ENCODE measurements at places on chromosomes 16 and 17. TPM values are rescaled to one million over a fixed set of nuclear protein-coding genes. Genes with fewer than 3 reads are reported as not detected.

GRCh38 chr17:9907883-9908648, 3.0 kb upstream of the RCVRN start:
- no peaks in the 10 kb centered on the region for H3K36me3 ChIP-seq
- peaks cover 12% of the 10 kb centered on the region for H3K4me1 ChIP-seq
- no peak for DNase-seq
- H3K27me3 ChIP-seq, result no peaks in the 10 kb centered on the region
- H3K27ac ChIP-seq, result no peak overlapping the region

- H3K27ac ChIP-seq, result no peak overlapping the region
- peak; percentile 13 for DNase-seq
- H3K27me3 ChIP-seq, result peaks cover 71% of the 10 kb centered on the region
- H3K4me3 ChIP-seq, result peak overlapping the region; percentile 65
Measured at GRCh38 chr16:31568577-31569359, 41.1 kb downstream of the AHSP start.

DNA sequence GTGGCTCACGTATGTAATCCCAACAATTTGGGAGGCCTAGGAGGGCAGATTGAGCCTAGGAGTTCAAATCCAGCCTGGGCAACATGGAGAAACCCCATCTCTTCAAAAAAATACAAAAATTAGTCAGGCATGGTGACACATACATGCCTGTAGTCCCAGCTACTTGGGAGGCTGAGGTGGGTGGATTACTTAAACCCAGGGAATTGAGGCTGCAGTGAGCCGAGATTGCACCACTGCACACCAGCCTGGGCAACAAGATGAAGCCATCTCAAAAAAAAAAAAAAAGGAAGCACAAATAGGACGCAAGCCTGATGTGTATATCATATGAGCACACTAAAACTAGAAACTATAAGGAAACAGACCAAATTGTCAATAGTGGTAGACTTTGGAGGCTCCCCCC, 17.1 kb upstream of the FLCN start:
- H3K4me3 ChIP-seq, result no peak overlapping the region
- no peaks in the 10 kb centered on the region for H3K27me3 ChIP-seq
- peaks cover 63% of the 10 kb centered on the region for H3K36me3 ChIP-seq

DNA sequence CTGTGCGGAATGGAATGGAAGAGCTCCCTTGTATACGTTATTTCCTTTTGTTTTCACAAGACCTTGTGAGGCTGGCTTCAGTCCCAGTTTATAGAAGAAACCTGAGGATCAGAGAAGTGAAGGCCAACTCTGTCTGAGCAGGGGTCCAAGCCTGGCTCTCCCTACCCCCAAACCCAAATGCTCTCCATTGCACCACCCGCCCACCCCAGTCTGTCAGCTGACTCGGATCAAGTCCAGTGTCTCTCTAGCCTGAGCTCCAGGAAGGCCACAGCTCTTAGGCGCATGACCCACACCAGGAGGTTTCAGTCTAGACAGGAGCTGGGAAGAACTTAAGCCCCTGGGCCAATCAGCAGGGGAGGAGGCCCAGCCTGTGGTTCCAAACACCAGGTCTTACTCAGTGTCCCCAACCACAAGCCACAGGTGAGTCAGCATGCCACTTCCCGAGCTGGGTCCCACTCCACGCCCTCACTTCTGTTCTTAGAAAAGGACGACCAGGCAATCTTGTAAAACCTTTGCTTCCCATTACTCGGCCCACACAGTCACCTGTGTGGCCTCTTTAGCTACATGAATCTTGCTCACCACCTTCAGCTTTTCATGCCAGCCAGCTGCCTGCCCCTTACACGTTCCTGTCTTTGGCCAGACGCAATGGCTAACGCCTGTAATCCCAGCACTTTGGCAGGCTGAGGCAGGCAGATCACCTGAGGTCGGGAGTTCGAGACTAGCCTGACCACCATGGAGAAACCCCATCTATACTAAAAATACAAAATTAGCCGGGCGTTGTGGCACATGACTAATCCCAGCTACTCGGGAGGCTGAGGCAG, 27.8 kb downstream of the TK2 start:
- no peaks in the 10 kb centered on the region for H3K27me3 ChIP-seq
- H3K27ac ChIP-seq, result 0 out of 2 replicates have a peak overlapping the region, but pooled peaks have one; percentile 12
- peaks cover 4% of the 10 kb centered on the region for H3K4me1 ChIP-seq
- no peak for DNase-seq
- H3K4me3 ChIP-seq, result no peak overlapping the region

DNA sequence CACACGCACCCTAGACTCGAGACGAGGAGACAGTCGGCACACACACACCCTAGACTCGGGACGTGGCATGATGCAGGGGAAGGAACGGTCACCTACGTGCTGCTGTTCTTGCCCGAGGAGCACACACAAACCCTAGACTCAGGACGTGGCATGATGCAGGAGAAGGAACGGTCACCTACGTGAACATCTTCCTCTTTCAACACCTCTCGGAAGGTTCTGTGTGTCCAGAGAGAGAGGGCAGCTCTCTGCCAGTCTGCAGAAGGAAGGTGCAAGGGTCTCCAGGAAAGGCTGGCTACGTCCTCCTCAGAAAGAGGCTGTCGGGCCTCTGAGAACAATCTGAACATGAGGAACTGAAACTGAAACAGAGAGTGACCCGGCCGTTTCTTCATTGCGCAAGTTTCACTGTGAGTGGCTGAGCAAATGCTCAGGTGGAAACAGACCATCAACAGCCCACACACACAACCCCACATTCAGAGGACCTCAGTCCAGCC, 43.4 kb downstream of the ZNF276 start:
- H3K27me3 ChIP-seq, result no peaks in the 10 kb centered on the region
- no peak for DNase-seq
- H3K4me3 ChIP-seq, result no peak overlapping the region
- peaks cover 77% of the 10 kb centered on the region for H3K36me3 ChIP-seq
- no peak overlapping the region for H3K27ac ChIP-seq
- H3K4me1 ChIP-seq, result no peaks in the 10 kb centered on the region

- H3K4me3 ChIP-seq, result no peak overlapping the region
- H3K36me3 ChIP-seq, result peaks cover 55% of the 10 kb centered on the region
- no peaks in the 10 kb centered on the region for H3K27me3 ChIP-seq
- no peak for DNase-seq
- H3K27ac ChIP-seq, result peak overlapping the region; percentile 16
- H3K4me1 ChIP-seq, result peaks cover 15% of the 10 kb centered on the region
Measured at GRCh38 chr16:75624921-75625334, 1.8 kb upstream of the ADAT1 start.

GRCh38 chr17:82110298-82110697, 12.3 kb upstream of the FASN start:
- no peaks in the 10 kb centered on the region for H3K36me3 ChIP-seq
- peaks cover 22% of the 10 kb centered on the region for H3K4me1 ChIP-seq
- peaks cover 65% of the 10 kb centered on the region for H3K27me3 ChIP-seq
- DNase-seq, result no peak

DNA sequence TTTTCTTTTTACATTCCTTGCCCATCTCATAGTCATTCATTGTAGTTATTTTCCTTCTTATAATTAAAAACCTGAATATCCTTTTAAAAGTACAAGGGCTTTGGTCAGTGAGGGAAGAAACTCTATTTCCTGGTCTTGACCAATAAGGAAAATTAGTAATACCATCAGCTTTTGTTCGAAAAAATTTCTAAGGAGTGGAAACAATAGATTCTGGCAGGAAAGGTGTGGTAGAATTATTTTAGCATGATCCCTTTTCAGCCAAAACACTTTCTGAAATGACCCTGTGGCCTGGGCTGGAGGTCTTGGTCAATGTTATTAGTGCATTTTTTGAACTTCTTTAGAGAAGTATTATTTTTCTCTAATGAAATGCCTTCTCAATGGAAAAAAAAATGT, 36.6 kb downstream of the IQCK start:
- H3K36me3 ChIP-seq, result no peaks in the 10 kb centered on the region
- no peak overlapping the region for H3K4me3 ChIP-seq
- no peak overlapping the region for H3K27ac ChIP-seq
- H3K27me3 ChIP-seq, result no peaks in the 10 kb centered on the region
- no peaks in the 10 kb centered on the region for H3K4me1 ChIP-seq

DNA sequence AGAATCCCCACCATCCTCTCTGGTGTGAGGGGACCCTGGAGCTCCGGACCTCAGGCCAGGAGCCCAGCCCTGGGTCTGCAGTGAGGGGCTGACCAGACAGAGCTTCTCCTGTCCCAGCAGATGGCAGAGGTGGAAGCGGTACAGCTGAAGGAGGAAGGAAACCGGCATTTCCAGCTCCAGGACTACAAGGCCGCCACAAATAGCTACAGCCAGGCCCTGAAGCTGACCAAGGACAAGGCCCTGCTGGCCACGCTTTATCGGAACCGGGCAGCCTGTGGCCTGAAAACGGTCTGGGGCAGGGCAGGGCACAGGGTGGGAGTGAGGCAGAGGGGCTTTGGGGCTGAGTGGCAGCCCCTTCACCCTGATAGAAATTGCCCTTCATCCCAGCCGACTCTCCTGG, 527 bp downstream of the UNC45B start:
- peaks cover 2% of the 10 kb centered on the region for H3K27me3 ChIP-seq
- H3K27ac ChIP-seq, result no peak overlapping the region
- peaks cover 16% of the 10 kb centered on the region for H3K4me1 ChIP-seq
- H3K36me3 ChIP-seq, result no peaks in the 10 kb centered on the region

DNA sequence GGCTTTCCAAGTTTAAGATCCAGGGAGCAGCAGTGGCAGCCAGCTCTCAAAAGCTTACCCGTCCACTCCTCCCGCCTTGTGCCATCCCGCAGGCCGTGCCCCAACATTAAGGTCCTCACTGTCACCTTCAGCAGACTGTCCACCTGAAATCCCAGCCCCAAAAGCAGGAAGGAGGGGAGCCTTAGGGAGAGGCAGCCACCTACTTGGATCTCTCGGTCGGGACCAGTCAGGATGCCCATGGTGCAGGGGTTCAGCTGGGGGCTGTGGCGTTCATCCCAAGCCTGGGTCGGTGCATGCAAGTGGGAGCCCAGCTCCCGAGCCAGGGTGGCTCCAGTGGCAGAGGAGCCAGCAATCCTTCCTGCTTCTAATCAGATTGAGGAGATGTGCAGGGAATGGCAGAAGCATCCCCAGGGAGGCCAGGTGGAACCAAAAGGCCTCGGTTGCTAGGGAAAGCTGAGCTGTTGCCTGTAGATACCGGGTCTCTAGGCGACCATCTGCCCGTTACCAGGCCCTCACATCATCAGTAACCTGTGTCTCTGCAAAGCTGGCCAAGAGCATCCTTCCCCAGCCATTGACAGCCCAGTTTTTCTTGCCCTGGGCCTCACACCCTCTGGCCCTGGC, 24.6 kb downstream of the CNGB1 start:
- DNase-seq, result no peak
- H3K36me3 ChIP-seq, result no peaks in the 10 kb centered on the region
- H3K27ac ChIP-seq, result no peak overlapping the region
- no peaks in the 10 kb centered on the region for H3K27me3 ChIP-seq
- no peak overlapping the region for H3K4me3 ChIP-seq
- peaks cover 6% of the 10 kb centered on the region for H3K4me1 ChIP-seq

DNA sequence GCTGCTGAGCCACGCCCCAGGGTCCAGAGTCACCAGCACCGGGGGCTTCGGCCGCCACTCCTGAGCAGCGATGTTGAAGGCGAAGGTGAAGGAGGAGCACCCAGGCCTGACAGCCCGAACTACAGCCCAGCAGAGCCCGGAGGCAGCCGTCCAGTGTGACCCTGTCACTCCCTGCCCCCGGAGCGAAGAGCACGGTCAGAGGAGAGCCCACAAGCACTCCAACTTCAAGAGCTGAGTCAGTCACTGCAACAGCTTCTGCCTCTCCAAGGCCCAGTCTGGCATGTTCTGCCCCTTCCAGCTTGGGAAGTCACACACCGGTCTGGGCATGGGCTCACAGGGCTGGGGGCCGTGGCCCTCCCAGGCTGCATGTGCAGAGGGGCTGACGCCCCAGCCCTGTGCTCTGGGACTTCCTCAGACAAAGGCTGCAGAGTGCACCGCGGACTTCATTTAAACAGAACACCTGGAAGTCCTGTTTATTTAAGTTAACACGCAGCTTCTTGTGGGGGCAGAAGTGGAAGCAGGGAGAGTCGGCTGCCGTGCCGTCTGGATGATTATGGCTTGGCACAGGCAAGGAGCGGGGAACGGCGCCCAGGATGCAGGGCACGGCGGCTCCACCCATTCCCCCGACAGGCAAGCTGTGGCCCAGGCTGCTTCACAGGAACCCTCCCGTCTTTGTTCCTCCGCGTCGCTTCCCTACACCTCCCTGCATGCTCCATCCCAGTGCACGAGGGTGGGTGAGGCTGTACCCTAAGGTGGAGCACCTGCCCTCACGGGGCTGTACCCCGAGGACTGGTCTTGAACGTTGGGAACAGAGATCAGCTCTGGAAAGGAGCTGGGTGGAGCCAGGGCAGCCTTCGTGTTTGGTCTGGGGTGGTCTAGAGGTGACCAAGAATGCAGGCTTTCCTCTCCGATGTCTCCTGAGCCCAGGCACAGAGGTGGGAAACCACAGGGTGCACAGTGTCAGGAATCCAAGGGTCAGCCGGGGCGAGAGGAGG, 68.9 kb upstream of the METRNL start:
- DNase-seq, result no peak
- H3K27me3 ChIP-seq, result no peaks in the 10 kb centered on the region
- H3K36me3 ChIP-seq, result peaks cover 3% of the 10 kb centered on the region
- H3K27ac ChIP-seq, result 0 out of 2 replicates have a peak overlapping the region, but pooled peaks have one; percentile 15
- H3K4me1 ChIP-seq, result peaks cover 13% of the 10 kb centered on the region

GRCh38 chr17:44522883-44523671, 19.9 kb upstream of the GPATCH8 start:
- no peak overlapping the region for H3K4me3 ChIP-seq
- peaks cover 15% of the 10 kb centered on the region for H3K36me3 ChIP-seq
- peak; percentile 91 for DNase-seq
- H3K27ac ChIP-seq, result no peak overlapping the region

GRCh38 chr16:97822-98221, 19.8 kb downstream of the MPG start:
- H3K27me3 ChIP-seq, result no peaks in the 10 kb centered on the region
- H3K4me1 ChIP-seq, result no peaks in the 10 kb centered on the region
- no peak overlapping the region for H3K4me3 ChIP-seq
- no peak for DNase-seq
- H3K27ac ChIP-seq, result peak overlapping the region; percentile 65
- no peaks in the 10 kb centered on the region for H3K36me3 ChIP-seq

GRCh38 chr16:17365591-17366298, 105.0 kb downstream of the XYLT1 start:
- DNase-seq, result no peak

DNA sequence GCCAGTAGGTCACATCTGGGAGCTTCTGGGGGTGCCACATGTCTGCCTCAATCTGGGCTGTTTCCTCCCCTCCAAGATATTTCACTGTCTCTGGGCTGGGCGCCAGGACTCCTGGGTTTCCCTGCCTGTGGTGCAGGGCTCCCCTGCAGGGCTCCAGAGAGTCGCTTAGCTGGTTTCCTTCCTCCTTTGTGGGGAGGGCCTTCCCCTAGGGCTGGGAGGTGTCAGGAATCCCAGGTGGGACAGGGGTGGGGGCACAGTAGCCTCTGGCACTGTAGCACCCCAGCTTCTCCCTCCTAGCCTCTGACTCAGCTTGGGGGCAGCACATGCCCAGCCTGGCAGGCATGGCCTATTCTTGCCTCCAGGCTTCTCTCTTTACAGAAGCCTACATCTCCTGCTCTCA, 2.6 kb downstream of the RARA start:
- peak; percentile 1 for DNase-seq
- no peaks in the 10 kb centered on the region for H3K36me3 ChIP-seq
- H3K27me3 ChIP-seq, result peaks cover 9% of the 10 kb centered on the region
- H3K4me3 ChIP-seq, result no peak overlapping the region

Gene OTOP3
- not detected for total RNA-seq

Gene CX3CL1
- 0.66 TPM for total RNA-seq

Gene CCL4
- total RNA-seq, result 1.2 TPM

Gene LRRC37B
- total RNA-seq, result 20.7 TPM

Gene SCARF1
- total RNA-seq, result 4.9 TPM

Gene MT1M
- total RNA-seq, result 4.7 TPM

Gene CHD9NB
- 3.0 TPM for total RNA-seq

Gene LRRC75A
- total RNA-seq, result 22.9 TPM

Gene ARSG
- 6.9 TPM for total RNA-seq

Gene TBC1D3C
- not detected for total RNA-seq

Gene PITPNM3
- 2.1 TPM for total RNA-seq

Gene TPSD1
- total RNA-seq, result 0.31 TPM

Measured in WTC11 (cell line).